Activated CD8-positive, alpha-beta memory T cell treated with anti-CD3 and anti-CD28 coated beads for 4 hours (primary cell): ENCODE measurements at places on chromosomes 4 and X.

DNA sequence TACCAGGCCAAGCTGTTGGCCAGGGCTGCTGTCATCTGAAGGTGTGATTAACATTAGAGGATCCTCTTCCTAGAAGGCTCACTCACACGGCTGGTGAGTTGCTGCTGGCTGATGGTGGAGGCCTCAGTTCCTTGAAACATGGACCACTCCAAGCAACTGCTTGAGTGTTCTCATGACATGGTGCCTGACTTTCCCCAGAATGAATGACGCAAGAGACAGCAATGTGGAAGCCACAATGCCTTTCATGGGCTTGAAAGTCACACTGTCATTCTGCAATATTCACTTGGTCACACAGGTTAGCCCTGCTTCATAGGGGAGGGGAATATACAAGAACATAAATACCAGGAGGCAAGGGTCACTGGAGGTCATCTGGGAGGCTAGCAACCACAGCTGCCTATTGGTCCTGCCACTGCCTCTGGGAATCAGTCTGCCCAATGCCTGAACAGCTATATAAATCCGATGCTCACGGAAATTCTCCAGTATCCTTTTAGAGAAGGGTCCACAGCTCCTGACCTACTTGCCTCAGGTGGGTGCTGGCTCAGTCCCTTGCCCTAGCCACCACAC is 97.1 kb upstream of the MAML3 start:
- DNase-seq = no peak

- no peak for DNase-seq
These were observed 140.0 kb downstream of the DCK start for GRCh38 chr4:71133491-71133890.

GRCh38 chr4:71711044-71711984 is 72.6 kb downstream of the GC start:
- DNase-seq = no peak

- no peak for DNase-seq
These were observed 131.7 kb downstream of the CLCN4 start for GRCh38 chrX:10288373-10288975.

- no peak for DNase-seq
These were observed 22.5 kb downstream of the PPA2 start for GRCh38 chr4:105451346-105451745.

DNA sequence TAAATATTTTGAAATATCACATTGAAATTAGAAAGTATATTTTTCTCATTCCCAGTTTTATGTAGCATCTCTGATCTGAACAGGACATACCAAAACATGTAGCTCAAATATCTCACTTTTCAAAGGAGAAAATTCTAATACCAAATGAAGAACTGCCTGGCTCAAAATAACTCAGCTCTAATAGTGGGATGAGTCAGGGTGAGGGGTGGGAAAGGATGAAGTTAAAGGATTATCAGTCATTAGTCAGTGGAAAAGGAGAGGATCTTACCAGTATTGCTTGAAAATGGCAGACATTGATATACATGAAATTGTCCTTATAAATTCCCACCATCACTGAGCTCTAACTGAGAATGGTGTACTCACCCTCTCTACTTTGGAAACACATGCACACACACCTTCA is 803.2 kb downstream of the RAPGEF2 start:
- no peak for DNase-seq
